ENCODE measurements at places on chromosomes 16 and 17.

DNA sequence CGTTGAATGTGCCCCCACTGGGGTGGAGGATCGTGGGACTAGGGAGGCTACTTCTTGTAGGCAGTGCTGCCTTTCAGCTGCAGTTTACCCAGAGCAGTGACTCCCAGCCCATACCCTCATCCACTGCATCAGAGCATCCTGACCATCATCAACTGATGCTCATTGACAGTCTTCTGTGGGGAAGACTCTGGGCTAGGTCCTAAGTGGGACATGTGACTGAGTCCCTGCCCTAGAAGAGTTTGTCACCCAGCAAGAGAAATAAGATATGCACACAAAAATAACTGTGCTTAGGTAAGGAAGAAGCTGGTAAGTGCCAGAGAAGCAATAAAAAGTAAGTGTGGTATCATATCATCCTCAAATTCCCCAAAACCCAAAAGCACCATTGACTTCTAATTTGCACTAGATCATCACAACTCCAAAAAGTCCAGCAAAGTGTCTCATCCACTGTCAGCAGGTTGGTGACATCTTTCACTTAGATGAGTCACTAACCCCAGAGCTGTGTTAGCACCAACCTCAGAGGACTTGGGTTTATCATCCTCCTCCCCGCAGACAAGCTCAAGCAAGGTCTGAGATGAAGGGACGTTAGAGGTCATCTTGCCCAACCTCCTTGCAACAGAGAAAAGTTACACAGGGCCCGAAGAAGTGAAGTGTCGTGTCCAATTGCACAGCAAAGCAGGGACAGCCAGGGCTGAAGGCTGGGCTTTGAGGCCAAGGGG is 99.0 kb downstream of the CCDC182 start:
- DNase-seq = no peak

- DNase-seq = no peak
Measured at GRCh38 chr17:67414130-67414529, 37.0 kb downstream of the PITPNC1 start.

GRCh38 chr16:9136596-9136995 is 45.2 kb downstream of the HAPSTR1 start:
- no peak for DNase-seq

DNA sequence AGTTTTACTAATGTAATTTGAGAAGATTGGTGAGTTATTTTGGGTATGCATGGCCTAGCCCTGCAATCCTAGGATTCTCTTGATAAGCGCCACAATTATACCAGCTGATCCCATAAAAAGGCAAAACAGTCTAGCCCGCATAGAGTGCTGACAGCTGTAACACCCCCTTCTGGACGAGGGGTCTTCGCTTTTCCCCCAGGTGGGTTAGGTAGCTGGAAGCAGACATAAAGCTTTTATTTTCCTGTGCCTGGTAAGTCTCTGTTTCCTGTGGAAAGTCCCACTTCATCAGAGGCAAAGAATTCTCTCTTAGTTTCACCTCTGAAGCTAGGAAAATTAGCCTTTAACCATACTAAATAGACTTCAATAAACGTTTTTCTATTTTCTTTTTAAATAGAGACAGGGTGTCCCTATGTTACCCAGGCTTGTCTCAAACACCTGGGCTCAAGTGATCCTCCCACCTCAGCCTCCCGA is 108.3 kb downstream of the YPEL2 start:
- DNase-seq = no peak

DNA sequence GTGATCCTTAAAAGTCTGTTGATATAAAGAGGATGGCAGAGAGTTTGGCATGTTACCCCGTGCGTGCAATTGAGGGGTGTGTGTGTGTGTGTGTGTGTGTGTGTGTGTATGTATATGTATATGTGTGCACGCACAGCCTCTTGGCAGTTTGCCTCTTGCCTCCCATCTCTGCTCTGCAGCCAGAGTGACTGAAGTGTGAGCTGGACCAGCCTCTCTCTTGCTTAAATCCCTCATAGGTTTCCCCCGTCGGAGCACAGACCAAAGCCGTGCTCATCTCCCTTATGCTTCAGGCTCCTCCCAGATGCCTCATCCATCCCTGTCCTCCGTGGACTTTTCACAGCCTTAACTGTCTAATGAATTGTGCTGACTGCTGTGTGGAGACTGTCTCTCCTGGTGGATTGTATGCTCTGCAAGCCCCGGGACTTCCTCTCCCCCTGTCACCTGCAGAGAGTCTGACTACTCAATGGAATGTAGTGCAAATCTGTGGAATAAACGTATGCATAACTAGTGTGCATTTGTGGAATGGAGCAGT is 413.5 kb downstream of the CPPED1 start:
- DNase-seq = no peak

- DNase-seq = no peak
Measured at GRCh38 chr16:14500791-14501190, 129.3 kb downstream of the PARN start.

DNA sequence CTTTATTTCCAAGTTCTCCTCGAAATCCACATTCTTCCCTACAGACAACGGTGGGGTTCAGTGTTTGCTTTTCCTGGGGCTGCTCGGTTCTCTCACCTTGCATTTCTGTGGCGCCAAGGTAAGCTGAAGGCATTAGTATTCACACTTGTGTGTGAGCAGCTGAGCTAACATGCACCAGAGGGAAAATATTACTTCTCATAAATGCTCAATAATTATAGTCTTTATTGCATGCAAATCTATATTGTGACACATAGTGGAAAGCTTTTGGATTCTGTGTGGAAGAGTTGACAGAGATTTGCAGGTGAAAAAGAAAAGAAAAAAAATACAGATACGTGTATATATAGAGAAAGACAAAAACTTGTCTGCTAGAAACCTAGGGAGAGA is 411.8 kb downstream of the MAF start:
- DNase-seq = no peak

- no peak for DNase-seq
Measured at GRCh38 chr16:75624921-75625334, 1.8 kb upstream of the ADAT1 start.

DNA sequence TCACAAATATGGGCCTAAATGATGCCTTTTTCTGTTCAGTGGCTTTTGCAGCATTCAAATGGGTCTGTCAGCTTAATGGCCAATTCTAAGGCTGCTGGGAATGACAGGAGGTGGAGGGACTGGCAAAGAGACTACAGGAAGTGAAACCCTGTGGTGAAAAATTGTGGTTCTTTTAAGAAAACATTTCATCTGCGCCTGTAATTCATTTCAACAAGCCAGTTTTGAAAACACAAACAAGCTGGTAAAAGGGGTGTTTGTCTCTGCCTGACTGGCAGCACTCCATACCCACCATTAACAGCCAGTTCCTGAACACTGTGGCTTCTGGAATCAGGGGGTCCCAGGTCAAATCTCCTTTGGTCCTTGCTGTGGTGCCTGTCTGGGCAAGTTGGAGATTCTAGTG is 3.6 kb upstream of the KDM8 start:
- DNase-seq = no peak

DNA sequence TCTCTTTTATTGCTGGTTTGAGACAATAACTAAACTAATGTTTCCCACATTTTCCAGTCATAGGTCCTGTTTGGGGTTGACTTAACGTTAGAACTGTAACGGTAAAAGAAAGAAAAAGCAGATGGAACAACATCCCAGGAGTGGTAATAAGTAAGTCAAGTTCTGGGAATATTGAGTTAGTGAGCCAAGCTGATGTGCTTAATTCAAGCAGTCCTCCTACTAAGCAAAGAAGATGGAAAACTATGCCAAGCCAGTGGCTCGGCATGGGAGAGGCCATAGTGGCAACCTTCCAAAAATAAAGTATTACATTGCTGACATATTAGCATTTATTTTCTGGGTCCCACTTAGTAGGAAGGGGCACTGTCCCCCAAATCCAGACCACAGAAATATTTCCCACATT is 161.7 kb upstream of the CDH5 start:
- no peak for DNase-seq

DNA sequence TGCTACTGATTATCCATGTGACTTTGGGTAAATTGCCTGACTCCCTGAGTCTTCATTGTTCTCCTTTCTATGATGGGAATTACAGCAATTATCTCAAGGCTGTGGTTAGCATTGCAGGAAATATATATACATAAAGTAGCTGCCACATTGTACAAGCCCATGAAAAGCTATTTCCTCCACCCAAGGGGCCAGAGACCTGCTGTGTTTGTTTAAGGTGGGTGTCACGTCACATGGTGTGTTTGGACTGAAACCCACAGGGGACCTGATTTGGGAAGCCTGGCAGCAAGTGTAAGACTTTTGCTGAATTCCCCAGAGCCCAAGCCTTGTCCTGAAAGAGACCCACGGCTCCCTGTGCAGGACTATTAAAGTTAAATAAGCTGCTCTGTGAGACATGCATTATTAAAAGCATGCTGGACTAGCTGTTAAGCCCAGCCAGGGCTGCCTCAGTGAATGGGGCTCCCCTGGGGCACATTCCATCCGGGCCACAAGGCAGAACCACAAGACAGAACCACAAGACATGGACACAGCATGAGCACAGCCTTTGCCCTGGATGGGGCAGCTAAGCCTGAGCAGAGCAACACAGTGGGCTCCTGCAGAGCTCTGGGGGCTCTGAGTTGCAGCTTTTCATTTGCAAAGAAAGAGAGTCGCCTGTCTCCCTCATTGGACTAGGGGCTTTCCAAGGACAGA is 148.9 kb downstream of the SPACA3 start:
- no peak for DNase-seq

- no peak for DNase-seq
Measured at GRCh38 chr17:28549236-28550132, 2.9 kb downstream of the UNC119 start.

DNA sequence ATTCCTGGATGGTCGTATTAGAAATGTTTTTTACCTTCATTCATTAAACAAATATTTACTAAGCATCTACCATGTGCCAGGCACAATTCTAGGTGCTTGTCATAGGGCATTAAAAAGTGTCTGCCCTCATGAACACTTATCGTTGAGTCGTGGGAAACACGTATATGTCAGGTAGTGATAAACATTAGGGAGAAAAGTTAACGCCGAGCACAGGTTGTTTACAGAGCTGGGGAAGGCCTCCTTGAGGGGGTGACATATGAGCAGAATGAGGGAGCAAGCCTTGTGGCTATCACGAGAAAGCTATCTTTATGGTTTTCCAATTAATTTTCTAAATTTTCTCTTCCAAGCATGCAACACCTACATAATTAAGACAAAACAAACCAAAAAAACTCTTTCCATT is 985 bp upstream of the ZNF213 start:
- DNase-seq = no peak

DNA sequence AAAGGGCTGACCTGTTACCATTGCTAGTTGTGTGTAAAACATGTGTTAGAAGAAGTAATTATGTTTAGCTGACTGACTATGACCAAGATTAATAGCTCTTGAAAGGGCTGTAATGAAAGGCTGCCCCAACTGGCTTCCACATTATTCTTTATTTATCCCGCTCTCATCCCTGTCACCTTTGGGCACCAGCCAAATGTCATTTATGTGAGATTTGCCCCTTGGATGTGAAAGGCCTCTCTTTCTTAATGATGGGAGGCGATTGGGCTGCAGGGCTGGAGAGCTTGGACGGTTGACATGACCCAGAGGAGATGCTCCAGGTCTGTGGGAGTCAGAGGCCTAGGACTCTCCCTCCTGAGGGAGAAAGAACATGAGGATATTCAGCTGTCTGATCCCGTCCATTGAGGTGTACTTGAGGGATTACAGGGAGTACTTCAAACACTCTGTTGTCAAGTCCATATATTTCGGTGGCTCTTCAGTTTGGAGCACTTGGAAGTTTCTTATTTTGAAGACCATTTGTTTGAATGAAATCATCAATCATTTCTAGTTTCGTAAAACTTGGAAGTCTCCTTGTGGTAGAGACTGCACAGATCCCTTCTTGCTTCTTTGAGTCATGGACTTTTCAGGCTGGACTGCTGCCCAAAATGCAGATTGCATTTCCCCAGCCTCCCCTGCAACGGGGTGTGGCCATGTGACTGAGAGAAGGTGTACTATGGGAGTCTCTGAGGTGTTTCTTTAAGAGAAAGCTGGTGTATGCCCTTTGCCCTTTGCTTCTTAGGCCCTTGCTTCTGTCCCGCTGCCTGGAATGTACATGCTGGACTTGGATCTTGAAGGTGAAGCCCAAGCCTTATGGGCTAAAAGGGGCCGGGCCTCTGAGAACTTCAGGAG is 51.3 kb downstream of the FTO start:
- no peak for DNase-seq

GRCh38 chr17:66923886-66924285 is 40.6 kb upstream of the CACNG4 start:
- no peak for DNase-seq

DNA sequence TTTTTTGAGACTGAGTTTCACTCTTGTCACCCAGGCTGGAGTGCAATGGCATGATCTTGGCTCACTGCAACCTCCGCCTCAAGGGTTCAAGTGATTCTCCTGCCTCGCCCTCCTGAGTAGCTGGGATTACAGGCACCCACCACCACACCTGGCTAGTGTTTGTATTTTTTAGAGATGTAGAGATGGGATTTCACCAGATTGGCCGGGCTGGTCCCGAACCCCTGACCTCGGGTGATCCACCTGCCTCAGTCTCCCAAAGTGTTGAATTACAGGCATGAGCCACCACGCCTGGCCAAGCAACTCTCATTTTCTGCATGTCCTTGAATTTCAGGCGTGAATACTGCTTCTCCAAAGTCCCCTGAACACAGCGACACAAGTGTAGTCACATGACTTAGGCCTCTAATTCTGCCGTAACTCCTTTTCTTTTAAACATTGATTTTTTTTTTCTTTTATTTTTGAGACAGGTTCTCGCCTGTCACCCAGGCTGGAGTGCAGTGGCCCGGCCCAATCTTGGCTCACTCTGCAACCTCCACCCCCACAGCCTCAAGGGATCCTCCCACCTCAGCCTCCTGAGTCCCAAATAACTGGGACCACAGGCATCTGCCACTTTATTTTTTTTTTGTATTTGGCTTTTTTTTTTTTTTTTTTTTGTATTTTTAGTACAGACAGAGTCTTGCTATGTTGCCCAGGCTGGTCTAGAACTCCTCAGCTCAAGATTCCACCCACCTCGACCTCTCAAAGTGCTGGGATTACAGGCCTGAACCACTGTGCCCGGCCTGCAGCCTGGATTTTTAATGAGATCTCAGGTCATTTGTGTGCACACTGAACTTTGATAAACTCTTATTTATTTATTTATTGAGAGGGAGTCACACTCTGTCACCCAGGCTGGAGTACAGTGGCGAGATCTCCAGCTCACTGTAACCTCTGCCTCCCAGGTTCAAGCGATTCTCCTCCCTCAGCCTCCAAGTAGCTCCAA is 124.6 kb downstream of the KCNJ18 start:
- no peak for DNase-seq

DNA sequence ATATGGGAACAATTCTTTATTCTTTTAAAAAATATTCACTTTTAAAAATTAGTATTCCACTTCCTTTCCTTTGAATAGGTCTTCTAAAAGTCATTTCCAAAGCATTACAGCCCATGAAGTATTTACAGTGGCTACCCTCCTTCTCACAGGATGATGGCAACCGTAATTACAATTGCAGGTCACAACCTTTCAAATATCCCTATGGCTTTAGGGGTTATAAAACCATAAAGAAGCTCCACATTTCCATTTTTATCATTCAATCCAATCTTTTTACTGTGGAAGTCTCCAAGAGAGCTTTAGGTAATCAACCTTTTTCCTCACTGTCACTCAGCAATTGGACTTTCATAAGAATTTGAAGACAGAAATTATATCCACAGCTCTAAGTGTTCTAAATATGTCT is 488.9 kb upstream of the CA10 start:
- no peak for DNase-seq

GRCh38 chr17:64384253-64385186 is 6.1 kb downstream of the PECAM1 start:
- DNase-seq = no peak
